ENCODE measurements at places on chromosomes 11 and 22.

DNA sequence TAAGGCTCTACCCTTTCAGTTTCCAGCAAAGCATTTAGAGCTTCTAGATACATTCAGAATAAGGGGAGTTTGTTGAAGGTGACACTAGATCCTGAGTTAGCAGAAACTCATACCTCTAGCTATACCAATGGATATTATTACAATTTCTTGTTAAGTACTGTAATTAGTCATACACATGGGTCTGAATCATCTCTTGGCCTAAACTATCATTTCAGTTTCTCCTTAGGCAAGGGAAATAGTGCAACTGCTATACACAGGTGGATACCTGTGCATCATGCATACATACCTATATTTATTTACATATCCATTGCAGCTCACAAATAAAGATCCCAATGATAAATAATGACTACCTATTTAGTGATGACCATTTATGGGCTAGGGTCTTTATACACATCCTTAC is 45.1 kb upstream of the PAX6 start:
- DNase-seq = no peak

DNA sequence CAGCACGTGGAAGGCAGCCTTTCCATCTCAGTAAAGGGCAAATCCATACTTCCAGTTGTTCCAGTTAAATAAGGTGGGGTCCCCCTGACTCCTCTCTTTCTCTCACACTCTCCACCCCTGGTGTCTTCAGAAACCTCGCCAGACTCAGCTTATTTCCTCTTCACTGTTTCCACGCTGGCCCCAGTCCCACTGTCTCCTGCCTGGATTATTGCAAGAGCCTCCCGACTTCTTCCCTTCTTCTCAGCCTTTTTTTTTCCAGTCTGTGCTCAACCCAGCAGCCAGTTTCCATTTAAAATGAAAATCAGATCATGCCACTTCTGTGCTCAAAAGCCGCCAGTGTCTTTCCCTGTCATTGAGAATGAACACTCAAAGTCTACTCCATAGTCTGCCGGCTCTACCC is 131.4 kb downstream of the PKNOX2 start:
- DNase-seq = no peak

- no peak for DNase-seq
These were observed 48.3 kb downstream of the KREMEN1 start for GRCh38 chr22:29121124-29121523.

DNA sequence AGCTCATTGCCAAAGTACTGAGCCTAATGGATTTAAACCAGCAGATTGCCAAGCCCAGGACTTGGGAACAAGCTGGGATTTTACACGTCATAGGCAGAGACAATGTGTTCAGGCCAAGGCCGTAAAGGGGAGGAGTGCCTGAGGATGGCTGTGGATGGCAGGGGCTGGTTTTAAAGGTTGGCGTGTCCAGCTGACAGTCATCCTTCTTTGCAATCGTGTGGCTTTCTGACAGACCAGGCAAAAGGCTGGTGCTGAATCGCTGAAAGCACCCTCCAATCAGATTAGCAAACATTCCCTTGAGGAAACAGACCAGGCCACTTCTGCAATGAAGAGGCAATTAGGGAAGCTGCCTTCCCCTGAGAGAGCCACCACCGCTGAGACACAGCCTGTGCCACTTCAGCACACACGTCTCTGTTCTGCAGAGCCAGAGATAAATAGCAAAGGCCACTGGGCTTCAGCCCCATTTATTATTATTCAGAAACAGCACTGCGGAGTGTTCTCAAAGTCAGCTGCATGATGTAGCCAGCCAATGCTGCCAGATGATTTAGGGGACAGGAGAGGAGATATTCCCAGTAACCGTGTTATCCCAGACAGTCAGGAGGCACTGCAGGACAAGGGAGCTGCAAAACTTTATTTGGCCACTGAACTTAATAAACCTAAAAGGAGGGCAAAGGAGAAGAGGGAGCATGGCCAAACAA is 54.2 kb upstream of the CSNK2A3 start:
- DNase-seq = no peak

GRCh38 chr11:3215346-3216026 is 3.1 kb downstream of the MRGPRG start:
- DNase-seq = no peak

- no peak for DNase-seq
These were observed 31.4 kb downstream of the PLEKHA7 start for GRCh38 chr11:16982809-16983208.

GRCh38 chr22:47628477-47629272 is 866.2 kb downstream of the TBC1D22A start:
- no peak for DNase-seq

- no peak for DNase-seq
These were observed 10.6 kb downstream of the MYH9 start for GRCh38 chr22:36377022-36377631.

GRCh38 chr11:2525166-2525861 is 80.5 kb downstream of the KCNQ1 start:
- DNase-seq = no peak

- DNase-seq = no peak
These were observed 61.8 kb downstream of the SMIM38 start for GRCh38 chr11:69217276-69218105.

Data from HEK293T (cell line).